Hindlimb muscle (tissue), 1 donor: ENCODE measurements at places on chromosomes 11 and 22.

DNA sequence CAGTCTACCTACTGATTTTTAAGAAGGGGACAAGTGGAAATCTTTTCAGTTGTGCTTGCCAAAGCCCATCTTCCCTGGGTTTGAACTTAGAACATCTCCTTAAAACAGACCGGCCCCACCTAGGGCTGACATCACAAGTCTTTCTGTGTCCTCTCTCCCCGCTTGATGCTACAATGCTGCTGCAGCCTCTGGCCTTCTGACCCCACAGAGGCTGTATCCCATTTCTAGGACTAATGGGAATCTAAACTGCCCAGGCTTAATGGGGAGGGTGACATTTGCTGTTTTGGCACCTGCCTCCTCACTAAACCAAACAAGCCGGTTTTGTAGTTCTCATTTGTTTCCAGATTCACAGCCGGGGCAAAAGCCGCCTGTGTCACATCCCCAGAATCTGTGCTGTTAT lies 121.3 kb upstream of the CADM1 start:
- no peak for DNase-seq

DNA sequence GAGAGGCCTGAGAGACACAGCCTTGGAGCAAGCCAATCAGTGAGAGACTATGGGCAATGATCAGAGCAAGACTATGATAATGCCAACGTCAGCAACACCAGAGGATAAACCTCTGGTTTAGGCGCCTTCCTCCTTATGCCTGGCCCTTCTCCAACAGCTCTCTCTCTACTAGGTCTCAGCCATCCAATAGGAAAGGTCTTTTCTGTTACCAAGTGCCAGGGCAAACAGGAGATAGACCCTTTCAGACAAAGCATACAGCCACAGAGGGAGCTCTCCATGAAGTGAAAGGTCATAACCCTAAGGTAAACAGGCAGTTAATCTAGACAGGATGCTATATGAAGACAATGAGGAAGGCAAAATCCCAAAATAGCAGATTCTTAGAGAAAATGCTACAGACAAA lies 9.5 kb downstream of the STK33 start:
- no peak for DNase-seq

DNA sequence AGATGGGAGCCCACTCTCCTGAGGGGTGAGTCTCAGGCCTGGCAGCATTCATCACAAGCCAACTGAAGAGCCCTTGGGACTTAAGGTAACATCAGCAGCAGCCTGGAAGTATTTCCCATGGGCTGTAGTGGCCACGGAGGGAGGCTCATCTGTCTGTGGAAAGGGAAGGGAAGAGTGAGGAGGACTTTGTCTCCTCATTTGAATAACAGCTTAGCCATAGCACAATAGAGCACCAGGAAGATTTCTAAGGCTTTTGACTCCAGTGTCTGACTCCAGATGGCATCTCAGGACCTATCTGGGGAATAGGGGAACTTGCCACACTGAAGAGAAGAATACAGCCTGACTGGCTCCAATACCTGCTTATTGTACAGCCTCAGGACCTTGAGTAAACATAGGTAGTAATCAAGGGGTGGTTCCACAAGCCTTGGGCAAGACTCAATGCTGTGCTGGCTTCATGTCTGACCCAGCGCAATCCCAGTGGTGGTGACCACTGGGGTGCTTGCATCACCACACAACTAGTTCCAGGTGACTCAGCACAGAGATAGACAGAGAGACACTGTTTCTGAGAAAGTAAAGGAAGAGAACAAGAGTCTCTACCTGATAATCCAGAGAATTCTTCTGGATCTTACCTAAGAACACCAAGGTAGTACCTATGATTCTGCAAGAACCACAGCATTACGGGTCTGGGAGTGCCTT lies 510.5 kb upstream of the CCDC179 start:
- DNase-seq, result no peak

GRCh38 chr11:32184041-32184722 lies 93.3 kb downstream of the RCN1 start:
- peak; percentile 15 for DNase-seq

DNA sequence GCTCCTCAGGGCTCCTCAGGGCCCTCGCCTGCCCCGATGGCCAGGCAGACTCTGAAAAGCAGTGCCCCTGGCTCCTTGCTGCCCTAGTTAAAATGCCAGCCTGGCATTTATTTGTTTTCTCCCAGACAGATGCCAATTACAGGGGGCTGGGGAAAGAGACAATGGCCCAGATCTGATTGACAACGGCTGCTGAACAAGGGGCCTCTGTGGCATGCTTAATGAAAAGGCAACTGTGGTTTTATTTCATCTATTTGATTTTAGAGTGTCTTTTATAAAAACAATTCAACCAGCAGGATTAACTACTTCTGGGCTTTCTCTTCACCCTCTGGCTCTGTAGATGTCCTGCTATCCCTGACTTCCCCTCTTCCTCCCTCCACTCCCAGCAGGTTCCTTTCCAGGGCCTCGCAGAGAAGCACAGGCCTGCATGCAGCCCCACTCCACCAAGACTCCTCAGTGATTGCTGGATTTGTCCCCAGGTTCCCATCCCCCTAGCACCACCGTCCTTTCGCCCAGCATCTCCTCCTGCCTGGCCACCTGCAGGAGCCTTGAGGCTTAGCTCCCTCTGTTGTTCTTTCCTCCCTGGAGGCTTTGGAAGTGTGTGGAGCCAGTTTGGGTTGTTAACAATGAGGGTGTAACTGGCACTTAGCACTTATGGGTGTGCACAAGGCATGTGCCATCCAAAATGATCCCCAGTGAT lies 171.1 kb downstream of the TENM4 start:
- no peak for DNase-seq

- no peak for DNase-seq
Observed at GRCh38 chr11:120622189-120622875, 110.8 kb downstream of the GRIK4 start.

DNA sequence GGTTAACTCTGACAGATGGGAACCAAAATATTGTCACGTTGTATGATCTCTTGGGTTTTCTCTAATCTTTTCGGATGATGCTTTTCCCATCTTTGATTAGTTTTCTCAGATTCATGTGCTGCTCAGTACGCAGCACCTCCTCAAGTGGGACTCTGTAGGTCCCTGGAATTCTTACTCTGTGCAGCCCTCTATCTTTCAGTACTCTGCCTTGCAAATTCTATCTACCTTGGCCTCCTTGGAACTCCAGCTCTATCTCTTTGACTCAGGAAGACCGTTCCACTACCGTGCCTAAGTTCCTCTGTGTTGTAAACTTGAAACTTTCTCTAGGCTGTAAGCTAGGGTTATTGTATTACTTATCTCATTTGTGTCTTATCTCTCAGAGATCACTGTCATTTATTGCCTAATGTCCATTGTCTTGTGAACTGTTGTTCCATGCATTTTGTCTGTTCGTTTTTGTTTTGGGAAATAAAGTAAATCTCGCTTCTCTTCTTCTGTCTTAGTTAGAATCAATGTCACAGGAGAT lies 20.1 kb upstream of the CHORDC1 start:
- DNase-seq, result no peak

DNA sequence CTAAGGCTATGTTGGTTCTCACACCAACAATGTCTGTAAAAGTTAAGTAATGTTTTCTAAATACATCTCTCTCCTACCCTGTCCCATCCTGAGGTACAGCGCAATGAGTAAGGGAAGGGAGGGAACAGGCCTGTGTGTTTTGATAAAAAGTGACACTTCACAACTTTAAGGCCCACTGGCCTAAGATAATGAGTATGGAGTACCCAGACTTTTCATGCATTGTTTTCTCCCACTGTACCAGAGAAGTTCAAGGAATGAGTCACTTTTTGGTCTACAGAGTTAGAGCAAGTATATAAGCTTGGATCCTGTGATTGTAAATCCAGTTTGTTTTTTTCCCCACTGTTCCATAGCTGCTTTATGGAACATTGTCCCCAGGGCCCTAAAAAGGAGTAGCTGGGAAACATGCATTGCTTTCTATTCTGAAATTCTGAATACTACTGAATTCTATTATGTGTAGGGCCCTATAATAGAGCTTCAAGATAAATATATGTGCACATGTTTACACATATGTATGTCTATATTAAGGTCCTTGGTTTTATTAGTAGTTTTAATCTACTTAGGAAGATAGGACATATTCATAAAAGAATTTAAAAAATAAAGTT lies 29.8 kb downstream of the KCNE3 start:
- DNase-seq, result no peak

GRCh38 chr11:25927411-25927953 lies 404.4 kb upstream of the ANO3 start:
- no peak for DNase-seq

DNA sequence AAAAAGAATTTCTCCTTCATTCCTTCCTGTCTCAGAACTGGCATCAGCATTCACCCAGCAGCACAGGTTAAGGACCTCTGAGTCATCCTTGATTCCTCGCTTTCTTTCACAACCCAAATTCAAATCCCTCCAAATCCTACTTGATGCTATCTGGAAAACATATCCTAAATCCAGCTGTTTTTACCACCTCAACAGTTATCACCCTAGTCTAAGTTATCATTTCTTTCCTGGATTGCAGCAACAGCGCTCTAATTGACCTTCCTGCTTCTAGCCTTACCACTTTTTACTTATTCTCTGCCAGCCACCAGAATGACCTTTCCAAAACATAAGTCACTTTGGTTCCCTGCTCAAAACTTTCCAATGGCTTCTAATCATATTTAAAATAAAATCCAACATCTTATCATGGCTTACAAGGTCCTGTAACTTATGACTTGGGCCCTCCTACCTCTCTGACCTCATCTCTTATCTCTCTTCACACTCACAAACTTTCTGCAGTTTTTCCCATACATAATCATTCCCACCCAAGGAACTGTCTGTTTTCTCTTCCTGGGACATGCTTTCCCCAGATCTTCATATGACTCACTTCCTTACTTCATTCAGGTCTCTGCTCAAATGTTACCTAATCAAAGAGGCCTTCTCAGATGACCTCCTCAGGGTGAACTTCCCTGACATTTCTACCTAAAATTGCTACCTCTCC lies 119.4 kb downstream of the TTC28 start:
- DNase-seq, result no peak

DNA sequence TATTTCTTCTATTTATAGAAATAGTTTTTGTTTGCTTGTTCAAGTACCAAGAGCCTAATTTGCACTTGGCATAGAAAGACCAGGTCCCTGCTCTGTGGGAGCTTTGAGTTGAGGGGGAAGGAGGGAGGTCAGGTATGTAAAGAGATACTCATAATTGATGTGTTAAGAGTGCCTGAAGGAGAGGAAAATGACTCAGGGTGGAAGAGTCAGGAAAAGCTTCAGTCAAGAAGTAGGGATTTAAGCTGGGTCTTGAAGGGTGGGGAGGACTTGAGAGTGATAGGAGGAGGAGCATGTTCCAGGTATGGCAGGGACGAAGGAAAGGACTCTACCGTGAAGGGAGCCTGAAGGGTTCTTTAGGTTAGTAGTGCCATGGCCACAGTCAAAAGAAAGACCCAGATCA lies 9.0 kb downstream of the RBX1 start:
- no peak for DNase-seq

GRCh38 chr11:76256448-76256847 lies 50.1 kb upstream of the WNT11 start:
- no peak for DNase-seq

GRCh38 chr11:9351321-9351881 lies 33.1 kb upstream of the IPO7 start:
- DNase-seq, result no peak

GRCh38 chr11:124943254-124943616 lies 7.4 kb upstream of the HEPACAM start:
- DNase-seq, result no peak

- DNase-seq, result no peak
Observed at GRCh38 chr22:39365492-39365780, 15.6 kb downstream of the SYNGR1 start.

- no peak for DNase-seq
Observed at GRCh38 chr11:122696662-122697061, 41.1 kb downstream of the UBASH3B start.

GRCh38 chr11:69062169-69062855 lies 13.6 kb downstream of the TPCN2 start:
- no peak for DNase-seq

- no peak for DNase-seq
Observed at GRCh38 chr11:34049028-34049427, 2.5 kb upstream of the CAPRIN1 start.

DNA sequence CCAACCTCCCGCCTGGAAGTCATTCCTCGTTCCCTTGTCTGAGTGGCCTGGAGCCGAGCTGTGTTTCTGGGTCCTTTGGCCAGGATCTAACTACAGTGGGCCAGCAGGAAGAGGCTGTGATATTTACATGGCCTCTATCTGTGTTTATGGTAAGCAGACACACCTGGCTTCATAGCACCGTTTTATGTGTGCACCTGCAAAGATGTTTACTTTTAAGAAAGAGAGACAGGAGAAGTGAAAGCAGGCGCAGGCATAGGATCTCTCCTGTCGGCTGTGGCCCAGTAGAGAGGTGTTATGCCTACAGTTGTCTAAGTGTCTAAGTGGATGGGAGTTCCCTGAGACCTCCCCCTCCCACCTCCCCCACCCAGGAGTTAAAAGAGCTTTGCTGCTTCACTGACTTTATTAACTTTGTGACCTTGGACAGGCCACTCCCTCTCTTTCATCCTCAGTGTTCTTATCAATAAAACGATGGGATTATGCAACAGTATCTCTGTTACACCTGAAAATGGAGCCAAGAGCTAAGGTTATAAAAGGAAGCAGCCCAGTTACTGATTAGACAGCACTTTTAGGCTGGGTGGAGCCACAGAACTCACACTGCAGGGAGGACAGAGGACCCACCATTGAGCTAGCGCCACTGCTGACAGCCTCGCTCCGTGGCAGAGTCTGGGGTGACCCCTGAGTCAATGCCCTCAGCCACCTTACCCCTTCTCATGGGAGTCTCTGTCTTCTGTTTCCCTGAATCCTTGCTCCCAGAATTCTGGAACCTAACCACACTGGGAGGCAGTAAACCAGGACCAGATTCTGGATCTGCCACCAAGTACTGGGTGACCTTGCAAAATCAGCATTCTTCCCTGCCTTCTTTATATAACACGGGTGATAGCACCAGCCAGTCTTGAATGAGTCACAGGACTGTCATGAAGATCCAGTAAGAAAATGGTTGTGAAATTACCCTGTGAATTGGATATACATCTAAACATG lies 22.0 kb downstream of the ST14 start:
- DNase-seq, result no peak

- no peak for DNase-seq
Observed at GRCh38 chr22:36327922-36328551, 59.7 kb downstream of the MYH9 start.

- DNase-seq, result no peak
Observed at GRCh38 chr11:69366591-69366990, 72.6 kb downstream of the MYEOV start.

GRCh38 chr11:44737245-44738085 lies 10.7 kb downstream of the TSPAN18 start:
- DNase-seq, result no peak

GRCh38 chr22:42151924-42152635 lies 21.5 kb upstream of the CYP2D6 start:
- DNase-seq, result no peak

- DNase-seq, result no peak
Observed at GRCh38 chr11:86570020-86570419, 102.4 kb downstream of the ME3 start.

GRCh38 chr22:24156913-24157821 lies 24.1 kb upstream of the SUSD2 start:
- peak; percentile 74 for DNase-seq
